ENCODE measurements at places on chromosomes 13 and 19. TPM values are rescaled to one million over a fixed set of nuclear protein-coding genes. Genes with fewer than 3 reads are reported as not detected.

The LIPE gene
- 3.9 TPM for total RNA-seq

The TMEM86B gene
- 1.8 TPM for total RNA-seq

The NUCB1 gene
- total RNA-seq = 467 TPM

The SCN1B gene
- total RNA-seq = 5.9 TPM

The ZNF208 gene
- not detected for total RNA-seq

The ZNF723 gene
- total RNA-seq = not detected

The BCAM gene
- 31.2 TPM for total RNA-seq

The ZNF177 gene
- total RNA-seq = 2.6 TPM

The FBXO17 gene
- total RNA-seq = 24.3 TPM

The ZNF552 gene
- 2.1 TPM for total RNA-seq

The FGF22 gene
- total RNA-seq = not detected

The EPS8L1 gene
- total RNA-seq = 6.5 TPM

The ZNF579 gene
- total RNA-seq = 7.2 TPM

The DACT3 gene
- total RNA-seq = 7.1 TPM

The TYK2 gene
- 80.0 TPM for total RNA-seq

The OR10H5 gene
- total RNA-seq = not detected

The KLK13 gene
- not detected for total RNA-seq

The SIGLEC10 gene
- not detected for total RNA-seq

Data from epithelial cell of alveolus of lung (primary cell).